Activated naive CD4-positive, alpha-beta T cell treated with anti-CD3 and anti-CD28 coated beads for 36 hours (primary cell): ENCODE measurements at places on chromosomes 3 and 15. TPM values are rescaled to one million over a fixed set of nuclear protein-coding genes. Genes with fewer than 3 reads are reported as not detected.

GRCh38 chr3:141578202-141578973 lies 91.6 kb downstream of the RASA2 start:
- peaks cover 10% of the 10 kb centered on the region for H3K4me1 ChIP-seq
- DNase-seq = no peak
- no peak overlapping the region for H3K27ac ChIP-seq
- H3K27me3 ChIP-seq = no peaks in the 10 kb centered on the region
- peaks cover 5% of the 10 kb centered on the region for H3K36me3 ChIP-seq

DNA sequence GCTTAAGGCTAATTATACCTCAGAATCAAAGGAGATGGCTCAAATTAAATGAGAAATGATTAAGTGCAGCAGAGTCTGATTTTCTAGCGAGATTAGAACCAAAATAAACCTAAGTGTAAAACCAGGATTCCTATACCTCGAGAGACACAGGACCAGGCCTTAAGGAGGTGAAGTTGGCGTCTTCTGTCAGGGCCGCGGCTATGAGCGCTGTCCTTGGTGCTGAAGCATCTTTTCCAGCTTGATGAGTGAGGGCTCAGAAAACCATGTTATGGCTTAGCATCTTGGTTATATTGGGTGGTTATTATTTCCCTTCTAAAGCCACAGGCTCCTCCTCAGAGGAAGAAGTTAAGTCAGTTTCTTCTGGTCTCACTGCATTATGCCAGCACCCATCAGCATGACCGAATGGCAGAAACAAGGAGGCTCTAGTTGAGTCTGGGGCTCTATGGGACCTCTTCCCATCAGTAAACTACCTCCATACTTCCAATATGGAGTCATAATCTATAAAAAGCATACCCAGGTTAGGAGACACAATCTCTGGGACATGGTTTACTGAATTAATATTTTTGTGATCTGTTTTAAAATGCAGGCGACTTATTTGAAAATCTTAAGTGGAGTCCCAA lies 120.1 kb upstream of the NMNAT3 start:
- peak; percentile 51 for DNase-seq
- no peak overlapping the region for H3K27ac ChIP-seq
- no peaks in the 10 kb centered on the region for H3K27me3 ChIP-seq
- H3K36me3 ChIP-seq = no peaks in the 10 kb centered on the region
- no peak overlapping the region for H3K4me3 ChIP-seq

DNA sequence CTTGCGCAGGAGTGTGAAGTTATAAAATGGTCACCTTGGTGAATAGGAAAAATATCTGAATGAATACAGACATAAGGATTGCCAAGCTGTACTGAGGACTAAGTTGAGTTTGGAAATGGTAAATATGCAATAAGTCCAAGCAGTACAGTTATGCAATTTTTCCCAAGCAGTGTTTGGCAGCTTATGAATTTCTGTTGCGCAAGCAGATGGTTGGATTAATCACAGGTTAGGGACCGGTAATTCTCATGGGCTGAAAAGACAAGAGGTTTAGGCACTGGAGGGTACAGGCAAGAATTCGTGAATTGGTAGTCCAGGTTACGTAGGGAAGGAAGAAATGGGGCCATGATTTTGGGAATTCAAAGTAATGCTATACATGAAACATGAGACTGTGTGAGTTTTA lies 210.3 kb downstream of the RAP2B start:
- H3K4me1 ChIP-seq = peaks cover 6% of the 10 kb centered on the region
- no peak overlapping the region for H3K4me3 ChIP-seq
- H3K27ac ChIP-seq = no peak overlapping the region
- DNase-seq = no peak
- H3K36me3 ChIP-seq = no peaks in the 10 kb centered on the region
- no peaks in the 10 kb centered on the region for H3K27me3 ChIP-seq

Gene CCRL2
- 0.81 TPM for total RNA-seq

- H3K4me3 ChIP-seq = no peak overlapping the region
- no peaks in the 10 kb centered on the region for H3K27me3 ChIP-seq
- no peaks in the 10 kb centered on the region for H3K36me3 ChIP-seq
These were observed 4.9 kb upstream of the TBC1D5 start for GRCh38 chr3:17747174-17747889.

Gene PSTPIP1
- total RNA-seq = 94.2 TPM

DNA sequence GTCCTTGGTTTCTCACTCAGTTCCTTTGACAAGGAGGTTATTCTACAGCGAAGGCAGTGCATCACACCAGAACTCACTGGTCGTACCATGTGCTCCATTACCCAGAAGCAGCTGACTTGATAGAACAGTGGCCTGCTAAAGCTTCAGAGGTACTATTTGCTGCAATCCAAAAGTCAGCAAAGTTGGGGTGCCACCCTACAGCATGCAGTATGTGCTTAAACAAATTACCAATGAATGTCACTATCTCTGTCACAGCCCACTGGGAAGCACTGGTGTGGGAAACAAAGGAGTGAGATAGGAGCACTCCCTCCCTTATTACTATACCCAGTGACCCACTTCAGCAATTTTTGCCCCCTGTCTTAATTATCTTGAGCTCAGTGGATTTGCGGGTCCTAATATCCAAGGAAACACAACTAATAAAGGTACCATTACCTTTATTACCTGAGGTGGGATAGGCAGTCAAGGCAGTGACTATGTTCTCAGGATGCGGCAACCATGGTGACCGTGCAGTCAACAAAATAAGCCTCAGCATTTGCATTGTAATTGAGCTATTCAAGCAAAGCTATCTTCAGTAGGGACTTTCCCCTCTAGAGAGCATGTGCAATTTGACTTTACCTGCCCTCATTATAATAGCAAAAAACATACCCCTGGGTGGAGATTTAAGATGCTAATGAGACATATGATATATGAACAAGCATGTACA lies 199.4 kb downstream of the OCA2 start:
- no peaks in the 10 kb centered on the region for H3K36me3 ChIP-seq
- H3K4me3 ChIP-seq = no peak overlapping the region
- peaks cover 8% of the 10 kb centered on the region for H3K27me3 ChIP-seq

DNA sequence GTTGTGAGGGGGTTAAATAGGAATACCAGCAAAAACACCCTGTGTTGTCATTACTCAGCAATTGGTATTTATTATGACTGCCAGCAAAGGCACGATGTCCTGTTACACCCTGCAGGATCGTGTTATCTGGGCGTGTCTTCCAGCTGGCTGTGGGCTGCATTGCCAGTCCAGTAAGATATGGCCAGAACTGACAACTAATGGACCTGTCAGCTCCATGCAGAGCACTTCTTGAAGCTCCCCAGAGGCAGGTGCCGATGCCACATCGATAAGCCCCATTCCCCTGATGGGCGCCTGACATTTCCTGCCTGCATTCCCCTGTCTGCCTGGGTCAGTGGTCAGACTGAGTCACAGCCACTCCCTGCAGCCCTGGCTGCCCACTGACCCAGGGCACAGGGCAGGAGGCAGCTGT lies 79.7 kb upstream of the RASGRF1 start:
- DNase-seq = no peak
- H3K36me3 ChIP-seq = no peaks in the 10 kb centered on the region
- H3K4me1 ChIP-seq = no peaks in the 10 kb centered on the region
- H3K27ac ChIP-seq = no peak overlapping the region

Gene RTP1
- not detected for total RNA-seq

DNA sequence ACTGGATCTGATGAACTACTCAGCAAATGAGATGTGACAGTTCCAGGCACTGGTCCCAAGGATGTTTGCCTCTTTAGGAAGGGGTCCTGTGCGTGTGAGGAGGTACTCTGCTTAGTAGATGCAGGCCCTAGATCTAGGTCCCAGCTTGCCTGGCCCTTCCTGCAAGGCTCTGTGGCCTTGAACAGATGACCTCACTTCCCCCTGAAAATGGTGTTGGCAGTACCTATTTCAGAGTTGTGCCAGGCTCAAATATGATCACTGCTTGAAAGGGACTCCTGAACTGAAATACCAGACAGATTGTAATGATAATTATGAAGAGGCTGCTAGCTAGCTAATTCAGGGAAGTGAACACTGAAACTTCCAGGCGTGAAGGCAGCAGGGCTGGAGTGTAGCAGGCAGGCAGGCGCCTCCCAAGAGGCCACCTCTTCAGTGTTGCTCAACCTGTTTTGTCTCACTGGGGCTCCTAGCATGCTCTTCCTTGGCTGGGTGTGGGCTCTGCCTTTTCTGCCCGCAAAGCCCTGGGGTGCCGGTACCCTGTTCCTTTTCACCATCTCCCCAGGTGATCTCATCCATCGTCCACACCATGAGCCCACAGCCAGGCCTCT lies 24.1 kb upstream of the CPNE9 start:
- H3K27me3 ChIP-seq = no peaks in the 10 kb centered on the region
- DNase-seq = no peak
- no peaks in the 10 kb centered on the region for H3K4me1 ChIP-seq
- H3K27ac ChIP-seq = no peak overlapping the region

- no peaks in the 10 kb centered on the region for H3K36me3 ChIP-seq
- H3K4me1 ChIP-seq = no peaks in the 10 kb centered on the region
- no peak overlapping the region for H3K4me3 ChIP-seq
- DNase-seq = no peak
- H3K27ac ChIP-seq = no peak overlapping the region
- peaks cover 9% of the 10 kb centered on the region for H3K27me3 ChIP-seq
These were observed 101.3 kb upstream of the SLCO3A1 start for GRCh38 chr15:91752081-91752785.

DNA sequence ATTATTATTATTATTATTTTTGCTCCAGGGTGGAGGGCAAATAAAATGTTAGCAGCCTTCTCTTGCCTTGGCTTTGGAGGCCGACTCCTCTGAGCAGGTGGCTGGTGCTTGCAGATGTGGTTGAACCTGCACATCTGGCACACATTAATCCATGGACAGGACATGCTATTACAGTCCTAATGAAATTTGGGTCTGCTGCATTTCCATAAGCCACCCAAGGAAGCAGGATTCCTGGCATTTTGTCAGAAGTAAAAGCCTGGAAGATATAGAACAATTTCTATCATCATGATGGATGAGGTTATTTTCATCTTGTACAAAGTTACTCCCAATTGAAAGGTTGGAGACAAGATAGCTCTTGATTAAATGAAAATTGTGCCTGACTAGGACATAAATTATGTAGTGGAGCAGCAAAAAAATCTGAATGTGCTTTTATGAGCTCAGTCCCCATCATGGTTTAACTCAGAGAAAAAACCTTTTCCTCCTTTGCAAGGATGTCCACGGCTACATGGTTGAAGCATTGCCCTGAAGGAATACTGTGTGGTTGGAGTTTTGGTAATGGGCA lies 130.9 kb upstream of the RGMA start:
- H3K36me3 ChIP-seq = no peaks in the 10 kb centered on the region
- H3K27me3 ChIP-seq = peaks cover 4% of the 10 kb centered on the region
- no peak overlapping the region for H3K4me3 ChIP-seq

DNA sequence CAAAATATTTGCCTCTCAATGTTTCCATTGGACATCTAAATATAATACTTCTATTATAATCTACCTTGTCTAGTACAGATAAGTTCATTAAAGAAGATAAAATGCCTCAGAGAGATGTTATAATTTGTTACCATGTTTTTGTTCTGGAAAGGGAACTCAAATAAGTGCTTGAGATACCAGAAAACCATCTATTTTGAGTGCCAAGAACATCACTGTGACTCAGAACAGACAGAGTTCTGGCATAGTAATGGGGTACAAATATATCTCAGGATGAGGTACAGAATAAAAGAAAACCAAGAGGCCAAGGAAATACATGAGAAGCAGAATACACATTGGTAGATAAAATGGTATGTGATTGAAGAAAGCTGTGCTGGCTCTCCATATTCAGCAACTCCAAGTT lies 58.9 kb downstream of the IMPG2 start:
- no peak overlapping the region for H3K27ac ChIP-seq
- no peak for DNase-seq
- H3K4me3 ChIP-seq = no peak overlapping the region
- H3K27me3 ChIP-seq = no peaks in the 10 kb centered on the region
